ENCODE measurements at places on chromosomes 1 and 21.

DNA sequence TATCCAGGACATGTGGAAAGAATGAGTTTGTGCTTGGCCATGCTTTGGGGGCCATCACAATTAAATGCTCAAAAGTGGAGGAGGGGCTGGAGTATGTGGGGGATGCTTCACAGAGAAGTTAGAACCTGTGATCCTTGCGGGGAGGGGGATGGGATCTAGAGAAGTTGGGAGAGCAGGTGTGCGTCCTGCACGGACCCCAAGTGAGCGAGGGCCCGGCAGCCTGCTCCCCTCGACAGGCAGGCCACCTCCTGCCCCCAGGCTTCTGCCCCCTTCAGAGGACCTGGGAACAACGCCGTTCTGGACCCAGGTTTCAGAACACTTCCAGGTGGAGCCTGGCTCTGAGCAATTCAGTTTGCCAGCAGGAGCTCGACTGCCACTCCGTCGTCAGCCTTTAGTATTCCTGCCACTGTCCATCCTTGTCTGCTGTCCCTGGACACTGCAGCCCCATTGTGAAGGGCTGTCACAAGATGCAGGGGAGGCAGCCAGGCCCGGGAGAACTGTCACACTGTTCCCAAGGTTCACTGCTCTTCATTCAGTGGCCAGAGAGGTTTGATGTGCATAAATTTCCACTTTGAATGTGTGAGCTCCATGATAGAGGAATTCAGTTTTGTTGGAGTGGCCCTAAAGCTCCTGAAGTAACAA, 112.2 kb downstream of the DHRS3 start:
- no peak for DNase-seq

GRCh38 chr1:159088050-159088449, 11.5 kb upstream of the AIM2 start:
- DNase-seq = peak; percentile 35

GRCh38 chr1:20126041-20126805, 6.9 kb upstream of the PLA2G2D start:
- DNase-seq = no peak

- no peak for DNase-seq
Measured at GRCh38 chr1:35797380-35797779, 10.4 kb upstream of the AGO4 start.

GRCh38 chr1:25513666-25514065, 29.7 kb upstream of the LDLRAP1 start:
- DNase-seq = no peak

DNA sequence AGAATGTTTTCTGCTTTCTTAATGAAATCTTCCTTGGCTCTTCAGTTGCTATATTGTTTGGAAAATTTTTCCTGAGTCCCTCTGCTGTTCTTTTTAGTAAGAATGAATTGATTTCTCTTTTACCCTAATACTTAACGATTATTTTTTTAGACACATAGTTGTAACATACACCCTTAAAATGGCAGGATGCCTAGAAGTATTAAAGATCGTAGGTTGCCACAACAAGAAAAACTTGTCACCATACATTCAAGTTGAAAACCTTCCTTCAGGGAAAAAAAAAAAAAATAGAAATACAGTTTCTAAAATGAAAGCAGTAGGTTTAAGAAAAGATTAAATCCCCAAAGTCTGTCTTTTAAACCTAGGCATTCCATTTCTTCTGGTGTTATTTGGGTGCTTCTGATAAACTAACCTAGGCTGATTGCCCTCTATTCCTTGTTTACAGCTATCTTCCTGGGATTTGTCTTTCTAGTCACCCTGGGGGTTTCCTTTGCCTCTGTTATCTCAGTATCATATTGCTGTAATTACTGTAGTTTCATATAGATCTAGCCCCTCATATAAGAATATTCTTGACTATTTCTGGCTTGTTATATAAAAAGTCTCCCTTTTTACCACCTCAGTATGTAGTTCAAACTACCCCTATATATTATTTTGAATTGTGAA, 16.8 kb downstream of the SUCO start:
- DNase-seq = no peak

DNA sequence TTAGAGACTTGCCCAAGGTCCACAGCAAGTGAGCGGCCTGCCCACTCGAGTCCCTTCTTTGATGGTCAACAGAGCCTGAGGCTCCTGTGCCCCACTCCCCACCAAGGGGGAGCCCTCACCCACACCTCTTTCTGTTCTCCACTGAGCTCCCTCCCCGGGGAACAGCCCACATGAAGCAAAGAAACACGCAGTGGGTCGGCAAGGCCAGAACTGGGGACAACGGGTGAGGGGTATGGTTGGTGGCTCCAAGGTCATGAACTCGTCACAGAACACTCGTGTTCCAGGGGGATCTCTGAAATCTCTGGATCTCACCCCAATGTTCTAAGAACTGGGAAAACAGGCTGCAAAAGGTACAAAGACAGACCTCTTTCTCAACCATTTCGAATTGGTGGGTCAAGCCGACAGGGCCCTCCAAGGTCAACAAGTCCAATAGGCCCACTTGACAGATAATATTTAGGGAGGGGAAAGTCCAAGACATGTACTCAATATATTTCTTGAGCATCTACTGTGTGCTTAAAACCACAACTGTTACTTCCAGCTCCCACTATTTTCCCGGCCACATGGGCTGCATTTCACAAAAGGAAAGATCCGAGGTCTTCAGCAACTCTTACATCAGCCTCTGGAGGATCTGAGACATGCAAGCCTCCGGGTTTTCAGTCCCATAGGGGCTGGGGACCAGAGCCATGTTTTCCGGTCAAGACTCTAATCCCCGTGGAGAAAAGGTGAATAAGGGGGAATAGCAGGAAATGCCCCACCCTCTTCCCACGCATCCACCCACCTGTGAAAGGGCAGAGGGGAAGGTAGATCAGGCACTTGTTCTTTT, 1.1 kb upstream of the RAP1GAP start:
- DNase-seq = no peak

DNA sequence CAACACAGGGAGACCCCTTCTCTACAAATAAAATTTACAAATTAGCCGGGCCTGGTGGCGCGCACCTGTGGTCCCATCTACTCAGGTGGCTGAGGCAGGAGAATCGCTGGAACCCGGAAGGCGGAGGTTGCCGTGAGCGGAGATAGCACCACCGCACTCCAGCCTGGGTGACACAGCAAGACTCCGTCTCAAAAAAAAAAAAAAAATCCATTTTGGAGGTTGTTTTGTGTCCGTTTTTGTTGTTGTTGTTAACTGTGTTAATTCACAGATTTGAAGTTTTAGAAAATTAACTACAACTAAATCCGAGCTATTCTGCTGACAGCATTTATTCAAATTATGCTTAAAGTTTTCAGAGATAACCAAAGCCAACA, 618 bp downstream of the CLCC1 start:
- peak; percentile 57 for DNase-seq

DNA sequence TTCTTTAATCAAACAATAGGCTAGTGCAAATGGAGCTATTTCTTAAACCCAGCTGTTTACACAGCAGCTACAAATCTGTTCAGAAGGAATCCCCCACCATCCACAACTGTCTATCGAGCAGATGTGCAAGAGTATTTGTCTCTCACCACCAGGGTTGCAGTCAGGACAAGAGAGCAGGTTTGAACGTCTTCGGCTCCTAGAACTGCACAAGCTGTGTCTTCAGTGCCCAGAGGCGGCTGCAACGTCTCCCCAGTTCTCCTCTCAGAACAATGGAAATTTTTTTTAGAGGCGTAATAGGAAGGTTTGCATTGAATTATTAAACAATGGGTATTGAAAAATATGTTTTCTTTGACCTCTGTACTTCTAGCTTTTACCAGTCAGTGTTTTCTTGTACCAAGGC, 7.3 kb downstream of the OVAAL start:
- DNase-seq = no peak

GRCh38 chr1:245301162-245301580, 146.4 kb downstream of the KIF26B start:
- no peak for DNase-seq

DNA sequence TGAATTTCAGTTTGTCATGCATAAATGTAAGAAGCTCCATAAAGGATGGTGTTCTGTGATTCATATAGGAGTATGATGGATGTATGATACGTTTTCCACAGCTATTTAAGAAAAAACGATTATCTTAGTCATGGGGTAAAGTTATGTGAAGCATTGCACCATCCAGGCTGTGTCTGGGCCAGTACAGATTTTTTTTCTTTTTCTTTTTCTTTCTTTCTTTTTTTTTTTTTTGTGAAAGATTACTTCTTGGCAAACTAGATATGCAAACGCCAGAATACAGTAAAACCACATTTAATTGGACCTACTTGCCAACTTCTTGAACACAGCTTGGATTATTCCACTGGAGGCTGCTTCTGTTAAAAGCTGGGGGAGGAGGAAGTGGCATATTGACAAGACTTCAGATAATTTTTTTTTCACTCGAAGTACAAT, 14.9 kb downstream of the ZBTB18 start:
- DNase-seq = no peak

GRCh38 chr1:36095760-36096405, 7.2 kb downstream of the ADPRS start:
- DNase-seq = no peak

GRCh38 chr1:109784551-109785252, 21.0 kb upstream of the EPS8L3 start:
- DNase-seq = no peak

DNA sequence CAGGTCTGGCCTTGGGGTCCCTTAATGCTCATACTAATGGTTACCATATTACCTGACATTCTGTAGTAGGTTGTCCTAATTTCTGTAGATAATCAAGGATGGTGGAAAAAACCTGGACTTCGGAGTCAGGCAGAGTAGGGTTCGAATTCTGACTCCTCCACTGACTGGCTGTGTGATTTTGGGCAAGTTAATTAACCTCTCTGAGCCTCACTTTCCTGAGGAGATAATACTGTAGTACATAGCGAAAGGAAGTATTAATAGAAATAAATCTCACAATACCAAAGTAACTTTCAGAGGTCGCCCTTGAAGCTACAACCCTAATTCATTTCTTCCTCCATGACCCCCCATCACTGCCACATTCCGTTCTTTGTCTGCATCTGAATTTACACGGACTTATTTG, 72.9 kb downstream of the KCNN3 start:
- no peak for DNase-seq

GRCh38 chr1:119009312-119009655, 21.1 kb upstream of the TBX15 start:
- DNase-seq = no peak

DNA sequence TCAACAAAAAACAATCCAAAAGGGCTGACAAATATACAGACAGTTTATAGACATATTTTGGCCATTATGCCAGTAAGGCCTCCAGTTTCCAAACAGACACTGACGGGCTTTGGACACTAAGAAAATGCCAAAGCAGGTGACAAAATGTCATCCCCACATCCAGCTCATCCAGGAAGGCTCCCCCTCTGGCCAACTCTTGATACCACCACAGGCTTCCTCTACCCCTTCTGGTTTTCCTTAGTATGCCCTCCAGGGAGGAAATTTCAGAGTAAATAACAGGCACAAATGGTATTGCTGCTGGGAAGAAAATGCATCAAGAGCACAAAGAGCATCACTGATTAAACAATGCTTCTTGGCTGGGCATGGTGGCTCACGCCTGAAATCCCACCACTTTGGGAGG, 225.3 kb downstream of the VAV3 start:
- DNase-seq = no peak

DNA sequence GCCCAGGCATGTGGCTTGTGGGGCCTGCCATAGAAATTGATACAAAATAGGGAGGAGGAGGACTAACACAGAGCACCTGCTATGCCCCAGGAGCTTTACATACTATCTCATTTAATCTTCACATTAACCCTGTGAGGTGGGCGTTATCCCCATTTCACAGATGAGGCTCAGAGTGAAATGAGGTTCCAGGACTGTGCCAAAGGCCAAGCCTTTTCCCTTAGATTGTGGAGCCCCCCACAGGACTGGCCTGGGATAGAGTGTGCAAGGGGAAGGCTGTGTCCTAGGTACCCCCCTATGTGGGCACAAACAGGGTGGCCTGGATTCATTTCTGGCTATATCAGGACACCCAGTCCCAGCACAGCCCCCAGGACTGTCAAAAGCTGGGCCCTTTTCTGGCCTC, 2.2 kb upstream of the DDOST start:
- DNase-seq = no peak

GRCh38 chr1:164733070-164733469, 174.1 kb downstream of the PBX1 start:
- DNase-seq = no peak

DNA sequence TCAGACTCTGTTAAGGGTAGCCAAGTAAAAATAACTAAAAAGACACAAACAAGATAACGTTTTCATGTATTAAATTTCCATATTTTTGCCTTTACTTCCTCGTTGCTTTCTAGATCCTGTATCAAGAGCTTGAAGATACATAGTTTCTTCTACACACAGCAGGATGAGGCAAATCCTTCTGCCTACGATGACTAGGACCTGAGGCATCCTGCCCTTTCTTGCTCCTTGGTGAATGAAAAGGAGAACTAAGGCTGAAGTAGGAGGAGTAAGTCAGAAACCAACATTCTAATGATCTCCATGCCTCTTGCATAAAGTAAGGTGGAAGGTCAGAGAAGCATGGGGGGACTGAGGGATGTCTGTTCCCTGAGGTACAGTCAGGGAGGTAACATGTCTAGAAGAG, 102.6 kb downstream of the GPATCH2 start:
- DNase-seq = no peak

DNA sequence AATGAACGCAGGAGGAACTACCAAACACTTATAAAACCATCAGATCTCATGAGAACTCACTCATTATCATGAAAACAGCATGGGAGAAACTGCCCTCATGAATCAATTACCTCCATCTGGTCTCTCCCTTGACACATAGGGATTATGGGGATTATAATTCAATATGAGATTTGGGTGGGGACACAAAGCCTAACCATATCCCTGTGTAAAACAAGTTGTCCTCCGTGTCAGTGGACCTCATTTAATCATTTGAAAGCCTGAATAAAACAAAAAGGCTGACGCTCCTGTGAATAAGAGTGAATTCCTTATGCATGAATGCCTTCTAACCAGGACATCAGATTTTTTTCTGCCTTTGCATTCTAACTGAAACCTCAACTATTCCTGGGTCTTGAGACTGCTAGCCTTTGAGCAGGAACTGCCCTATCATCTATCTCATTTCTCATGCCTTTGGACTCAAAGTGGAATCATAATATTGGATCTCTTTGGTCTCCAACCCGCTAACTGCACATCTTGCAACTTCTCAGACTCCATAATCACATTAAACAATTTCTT, 648.8 kb downstream of the ADGRL2 start:
- DNase-seq = no peak

DNA sequence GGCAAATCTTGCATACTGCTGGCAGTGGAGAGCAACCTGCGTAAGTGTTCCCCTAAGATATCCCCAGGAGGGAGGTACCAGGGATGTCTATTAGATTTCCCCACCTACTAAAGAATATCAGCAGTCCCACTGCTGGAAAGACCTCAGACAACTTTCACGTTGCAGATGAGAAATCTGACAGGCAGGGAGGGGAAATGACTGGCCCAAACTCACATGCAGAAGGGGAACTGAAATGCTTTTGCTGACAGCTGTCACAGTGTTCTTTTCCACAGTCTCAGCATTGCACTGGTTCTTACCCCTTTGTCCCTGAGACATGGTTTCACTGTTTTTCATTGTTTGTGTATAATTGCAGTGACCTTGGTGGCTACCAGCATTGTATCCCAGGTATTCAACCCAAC, 84.8 kb upstream of the ATP1A1 start:
- DNase-seq = no peak

GRCh38 chr21:42221581-42222345, 2.8 kb downstream of the ABCG1 start:
- DNase-seq = no peak

- DNase-seq = peak; percentile 68
Measured at GRCh38 chr1:39196244-39197215, 8.0 kb upstream of the MACF1 start.
